ENCODE measurements at places on chromosomes 7 and 10. TPM values are rescaled to one million over a fixed set of nuclear protein-coding genes. Genes with fewer than 3 reads are reported as not detected.

- no peak for DNase-seq
These were observed 133.4 kb downstream of the MACC1 start for GRCh38 chr7:20083781-20084180.

Gene NUTM2B
- 0.59 TPM for total RNA-seq

Gene CASP7
- total RNA-seq, result 4.9 TPM

GRCh38 chr10:77416311-77417135, 221.1 kb downstream of the KCNMA1 start:
- DNase-seq, result no peak

GRCh38 chr7:25565949-25566348, 337.7 kb upstream of the NPVF start:
- peak; percentile 42 for DNase-seq

DNA sequence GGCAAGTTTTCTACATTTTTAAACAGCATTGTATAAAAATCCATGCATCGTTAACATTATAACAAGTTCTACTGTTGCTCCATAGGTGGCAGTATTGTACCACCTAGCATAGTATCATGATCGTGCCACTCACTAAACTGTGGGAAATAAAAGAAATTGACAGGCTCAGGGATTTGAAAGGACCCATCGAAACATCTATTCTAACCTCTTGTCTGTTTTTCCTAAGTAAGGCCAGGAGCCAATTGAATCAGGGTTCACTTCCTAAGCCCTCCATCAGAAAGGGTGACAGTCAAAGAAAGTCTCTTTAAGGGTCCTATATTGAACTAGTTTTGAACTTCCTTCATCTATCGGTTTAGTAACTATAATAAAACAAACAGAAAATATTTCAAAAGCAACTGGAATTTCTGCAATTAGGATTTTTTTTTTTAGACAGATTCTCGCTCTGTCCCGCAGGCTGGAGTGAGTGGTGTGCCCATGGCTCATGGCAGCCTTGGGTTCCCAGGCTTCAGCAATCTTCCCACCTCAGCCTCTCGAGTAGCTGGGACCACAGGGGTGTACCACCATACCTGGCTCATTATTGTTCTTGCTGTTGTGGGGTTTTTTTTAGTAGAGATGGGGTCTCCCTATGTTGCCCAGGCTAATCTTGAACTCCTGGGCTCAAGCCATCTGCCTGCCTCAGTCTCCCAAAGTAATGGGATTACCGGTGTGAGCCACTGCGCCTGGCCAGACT, 9.4 kb downstream of the HACD1 start:
- peak; percentile 57 for DNase-seq

Gene EVX1
- not detected for total RNA-seq

Gene TEX36
- total RNA-seq, result not detected

Gene SCART1
- total RNA-seq, result 0.44 TPM

DNA sequence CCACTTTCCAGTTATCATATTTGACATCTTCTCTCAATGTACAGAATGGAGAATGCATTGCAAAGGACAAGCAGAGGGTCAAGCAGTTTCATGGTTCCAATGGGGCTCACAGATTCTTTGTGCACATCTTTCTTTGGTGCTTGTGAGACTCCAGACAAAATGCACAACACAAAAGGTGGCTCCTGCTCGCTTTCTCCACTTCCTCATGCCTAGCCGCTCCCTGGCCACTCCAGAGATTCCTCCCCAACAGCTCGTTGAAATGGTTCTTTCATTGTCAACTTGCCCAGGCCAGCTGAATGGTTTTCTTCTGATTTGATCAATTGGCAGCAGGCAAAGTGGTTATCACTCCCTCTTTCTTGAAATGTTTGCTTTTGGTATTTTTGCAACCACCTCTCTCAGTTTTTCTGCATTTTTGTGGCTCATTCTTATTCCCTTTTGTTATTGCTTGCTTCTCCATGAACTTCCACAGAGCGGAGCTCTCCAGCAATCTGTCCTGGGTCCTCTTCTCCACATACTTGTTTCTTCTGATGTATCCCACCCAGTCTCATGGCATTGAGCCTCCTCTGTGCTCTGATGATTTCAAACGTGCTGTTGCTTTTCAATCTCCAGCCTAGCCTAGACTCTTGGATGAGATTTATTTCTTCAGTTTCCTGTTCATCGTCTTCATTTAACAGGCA, 507.8 kb upstream of the MKI67 start:
- no peak for DNase-seq

DNA sequence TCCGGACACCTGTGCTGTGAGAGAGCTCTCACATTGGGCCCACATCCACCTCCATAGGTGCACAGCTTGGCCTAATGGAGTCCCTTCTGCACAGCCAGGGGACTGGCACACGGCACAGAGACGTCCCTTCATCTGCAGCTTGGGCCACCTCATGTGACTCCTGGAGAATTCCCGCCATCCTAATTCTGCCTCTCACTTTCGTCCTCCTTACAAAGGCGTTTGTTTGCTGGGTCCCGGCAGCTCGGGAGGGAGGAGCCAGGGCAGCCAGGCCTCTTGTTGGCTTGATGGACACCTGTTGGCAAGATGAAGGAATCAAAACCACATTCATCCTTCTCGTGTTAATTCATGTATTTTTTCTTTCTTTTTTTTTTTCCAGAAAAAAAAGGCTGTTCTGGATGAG, 30.7 kb upstream of the TTYH3 start:
- peak; percentile 93 for DNase-seq

- DNase-seq, result no peak
These were observed 438.7 kb upstream of the NRP1 start for GRCh38 chr10:33773253-33773573.

DNA sequence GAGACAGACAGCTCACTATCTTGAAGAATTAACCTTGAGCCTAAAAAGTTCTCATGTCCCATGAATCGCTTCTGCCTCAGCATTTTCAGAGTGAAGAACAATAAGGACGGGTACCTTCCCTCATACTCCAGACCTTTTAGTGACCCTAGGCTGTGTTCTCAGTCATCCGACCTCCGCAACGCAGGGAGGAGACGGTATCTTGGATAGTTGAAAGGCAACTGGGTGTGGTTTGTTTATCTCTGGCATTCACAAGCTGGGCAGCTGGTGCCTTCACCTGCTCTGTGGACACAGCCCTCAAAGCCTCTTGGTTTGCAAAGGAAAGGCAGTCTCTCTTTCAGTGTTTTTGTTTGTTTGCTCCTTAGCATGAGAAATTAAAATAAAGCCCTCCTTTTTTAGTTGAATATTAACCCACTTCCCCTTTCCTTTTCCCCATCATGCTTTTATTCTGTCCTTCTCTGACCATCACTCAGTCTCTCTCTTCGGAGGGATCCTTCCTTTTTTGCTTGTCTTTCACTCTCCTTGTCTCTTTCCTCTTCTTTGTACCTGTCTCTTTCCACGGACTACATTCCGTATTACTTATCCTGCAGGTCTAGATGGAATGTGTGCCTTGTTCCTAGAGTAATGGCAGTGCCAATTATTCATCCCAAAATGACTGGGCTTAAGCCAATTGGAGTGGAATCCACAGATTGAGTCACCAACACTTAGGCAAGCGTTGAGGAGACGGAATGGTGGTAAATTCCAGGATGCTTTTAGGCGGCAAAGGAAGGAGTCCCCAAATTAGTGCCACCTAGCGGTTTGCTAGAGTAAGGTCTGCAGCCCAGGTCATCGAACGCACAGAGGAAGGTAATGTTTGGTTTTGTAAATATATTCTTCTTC, 45.8 kb downstream of the PRR15 start:
- peak; percentile 40 for DNase-seq

Gene TEX47
- not detected for total RNA-seq

GRCh38 chr7:131690441-131690840, 134.0 kb upstream of the PODXL start:
- DNase-seq, result no peak

GRCh38 chr10:94123258-94123995, 129.7 kb downstream of the PLCE1 start:
- no peak for DNase-seq

Gene ABCC2
- total RNA-seq, result 0.44 TPM

- no peak for DNase-seq
These were observed 14.9 kb downstream of the CARD11 start for GRCh38 chr7:3028758-3029093.

DNA sequence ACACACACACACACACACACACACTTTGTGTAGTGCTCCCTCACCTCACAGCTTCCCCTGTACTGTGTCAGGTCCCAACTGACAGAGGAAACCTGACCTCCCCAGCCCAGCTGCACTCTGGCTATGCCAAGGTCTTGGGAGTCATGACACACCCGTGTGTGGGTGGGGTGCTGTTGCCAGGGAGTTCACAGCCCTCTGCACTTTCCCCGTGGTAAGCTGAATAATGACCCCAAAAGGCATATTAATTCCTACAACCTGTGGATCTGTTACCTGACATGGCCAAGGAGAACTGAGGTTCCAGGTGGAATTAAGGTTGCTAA, 8.9 kb upstream of the NANOS1 start:
- no peak for DNase-seq

- peak; percentile 71 for DNase-seq
These were observed 8.2 kb upstream of the CLEC2L start for GRCh38 chr7:139515266-139515665.

GRCh38 chr10:2791774-2792443, 275.4 kb upstream of the PFKP start:
- no peak for DNase-seq

Gene CC2D2B
- 0.35 TPM for total RNA-seq

GRCh38 chr7:41224063-41224763, 478.7 kb downstream of the INHBA start:
- DNase-seq, result no peak

- peak; percentile 95 for DNase-seq
These were observed 18.0 kb downstream of the STX1A start for GRCh38 chr7:73701357-73701995.

GRCh38 chr10:91519899-91520514, 109.9 kb downstream of the HECTD2 start:
- no peak for DNase-seq

Gene ICA1
- total RNA-seq, result 5.4 TPM

- DNase-seq, result no peak
These were observed 458.8 kb upstream of the GHITM start for GRCh38 chr10:83680470-83680891.

- no peak for DNase-seq
These were observed 9.0 kb upstream of the KIF20B start for GRCh38 chr10:89692416-89692815.

Gene EBLN1
- total RNA-seq, result not detected

DNA sequence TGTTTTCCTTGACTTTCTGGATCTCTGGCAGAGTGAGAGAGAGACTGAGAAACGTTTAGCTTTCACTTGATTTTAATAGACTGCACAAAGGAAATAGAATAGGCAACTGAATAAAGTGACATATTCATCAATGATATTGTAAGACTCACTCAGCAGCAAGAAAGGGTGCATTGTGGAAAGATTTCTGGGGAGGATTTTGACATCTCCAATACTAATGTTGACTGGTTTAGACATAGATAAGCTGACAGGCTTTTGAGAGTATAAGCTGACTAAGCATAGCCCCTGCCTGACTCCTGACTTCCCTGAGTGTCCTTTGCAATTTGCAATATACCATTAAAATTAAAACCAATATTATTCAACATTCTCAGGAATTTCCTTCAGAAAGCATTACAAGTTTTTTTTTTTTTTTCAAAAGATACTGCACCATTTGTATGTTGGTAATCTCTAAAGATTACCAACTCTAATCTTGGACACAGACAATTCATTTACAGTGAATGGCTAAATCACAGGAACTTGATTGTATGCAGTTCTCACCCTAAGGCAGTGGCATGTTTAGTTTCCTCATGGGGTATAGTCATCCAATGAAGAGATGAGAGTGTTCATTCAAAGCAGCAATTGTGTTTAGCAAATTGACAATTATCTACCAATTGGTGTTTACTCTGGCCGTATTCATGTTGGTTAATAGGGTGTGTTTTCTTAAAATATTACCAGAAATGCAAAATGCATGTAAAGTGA, 325.6 kb downstream of the SORCS3 start:
- no peak for DNase-seq

DNA sequence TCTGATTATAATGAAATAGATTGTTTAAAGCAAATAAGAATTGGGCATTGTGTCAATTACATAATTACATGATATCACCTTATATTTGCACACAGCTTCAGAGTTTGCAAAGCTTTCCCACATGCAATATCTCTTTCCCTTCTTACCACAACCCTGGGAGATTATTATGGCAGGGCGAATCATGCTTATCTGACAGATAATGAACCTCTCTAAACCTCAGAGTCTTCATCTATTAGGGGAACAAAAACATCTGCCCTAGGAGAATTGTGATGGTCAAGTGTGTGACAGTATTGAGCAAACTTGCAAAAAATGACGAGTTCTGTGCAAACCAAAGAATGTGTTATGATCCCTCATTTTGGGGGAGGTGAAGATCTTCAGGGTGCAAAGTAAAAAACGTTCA, 90.0 kb downstream of the MYOF start:
- DNase-seq, result no peak

DNA sequence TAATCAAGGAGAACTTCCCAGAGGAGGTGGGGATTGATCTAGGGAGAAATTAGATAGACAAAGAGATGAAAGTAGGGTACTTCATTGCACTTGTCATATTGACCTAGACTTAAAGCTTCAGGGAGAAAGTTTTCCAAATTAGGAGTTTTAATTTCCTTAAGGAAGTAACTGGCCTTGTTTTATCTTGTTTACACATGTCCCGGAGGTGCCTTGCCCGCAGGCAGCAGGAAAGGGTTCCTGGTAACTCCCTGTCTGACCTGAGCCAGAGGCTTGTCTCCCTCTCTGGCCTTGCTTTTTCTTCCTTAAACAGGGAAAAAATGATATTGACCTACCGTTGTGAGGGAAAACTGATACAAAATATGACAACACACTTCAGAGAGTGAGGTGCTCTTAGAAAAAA, 181.6 kb downstream of the EVX1 start:
- no peak for DNase-seq

Gene GNGT1
- not detected for total RNA-seq

DNA sequence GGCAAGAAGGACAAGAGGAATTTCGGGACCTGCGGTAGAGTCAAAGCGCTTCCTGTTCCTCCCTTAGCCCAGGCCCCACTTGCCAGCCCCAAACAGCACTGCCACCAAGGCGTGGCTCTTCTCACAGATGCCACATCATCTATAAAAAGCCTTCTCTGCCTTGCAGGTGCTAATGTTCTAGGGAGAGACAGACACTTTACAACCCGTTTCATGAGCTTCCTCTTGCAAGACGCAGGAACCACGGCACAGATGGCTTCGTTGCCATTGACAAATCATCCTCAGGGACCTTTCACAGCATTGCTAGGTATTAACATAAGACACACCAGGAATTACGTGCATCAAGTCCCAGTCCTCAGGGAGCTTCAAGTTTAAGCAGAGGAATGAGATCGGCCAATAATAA, 180.9 kb downstream of the JCAD start:
- no peak for DNase-seq

DNA sequence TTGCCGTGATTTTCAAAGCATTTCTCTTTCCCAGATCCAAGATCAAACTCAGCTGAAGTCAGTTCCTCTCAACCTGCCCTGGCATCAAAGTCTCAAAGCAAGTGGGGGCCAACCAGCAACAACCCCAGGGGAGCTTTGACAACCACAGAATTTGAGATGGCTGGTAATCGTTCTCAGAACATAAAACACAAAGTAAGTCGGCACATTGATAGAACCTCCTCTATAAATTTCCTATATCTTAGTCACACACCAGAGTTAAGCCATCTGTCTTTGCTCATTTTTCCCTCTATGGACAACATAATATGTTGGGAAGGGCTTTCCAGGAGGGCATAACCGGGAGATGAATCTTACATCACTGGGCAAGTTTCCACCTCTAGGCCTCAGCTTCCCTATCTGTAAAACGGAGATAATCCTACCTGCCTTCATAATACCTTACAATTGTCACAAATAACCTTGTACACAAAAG, 1.2 kb upstream of the DNAJC9 start:
- no peak for DNase-seq

Gene PAPOLB
- not detected for total RNA-seq

- no peak for DNase-seq
These were observed 235.2 kb downstream of the ZMYND11 start for GRCh38 chr10:370449-370825.

- DNase-seq, result no peak
These were observed 173.5 kb downstream of the CUX1 start for GRCh38 chr7:101990811-101991418.

Gene IFIT1B
- not detected for total RNA-seq
